Endothelial cell (in vitro differentiated cells): ENCODE measurements at places on chromosomes 1 and 21.

DNA sequence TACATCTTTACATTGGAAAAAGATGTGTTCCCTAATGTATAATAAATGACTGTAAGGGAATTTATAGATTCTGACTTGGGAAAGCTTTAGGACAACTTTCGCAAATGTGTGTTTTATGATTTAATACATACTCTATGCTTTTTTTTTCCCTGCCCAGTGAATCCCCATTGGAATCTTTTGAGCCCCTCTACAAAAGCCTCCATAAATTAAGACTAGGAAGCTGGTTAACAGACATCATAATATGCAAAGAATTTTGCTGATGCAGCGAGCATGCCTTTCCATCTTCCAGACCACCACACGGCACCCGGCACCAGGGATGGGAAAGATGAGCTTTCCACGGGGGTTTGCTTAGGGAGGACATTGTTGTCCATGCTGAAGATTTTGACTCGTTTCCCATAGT, 156.1 kb upstream of the IVNS1ABP start:
- no peak for DNase-seq

- no peak for DNase-seq
These were observed 20.0 kb downstream of the CCDC185 start for GRCh38 chr1:223413216-223413615.

- DNase-seq: no peak
These were observed 13.2 kb downstream of the PDXK start for GRCh38 chr21:43731891-43732711.

- DNase-seq: no peak
These were observed 9.1 kb downstream of the CFAP410 start for GRCh38 chr21:44329971-44330681.

- no peak for DNase-seq
These were observed 93.6 kb downstream of the SIM2 start for GRCh38 chr21:36792505-36792967.

DNA sequence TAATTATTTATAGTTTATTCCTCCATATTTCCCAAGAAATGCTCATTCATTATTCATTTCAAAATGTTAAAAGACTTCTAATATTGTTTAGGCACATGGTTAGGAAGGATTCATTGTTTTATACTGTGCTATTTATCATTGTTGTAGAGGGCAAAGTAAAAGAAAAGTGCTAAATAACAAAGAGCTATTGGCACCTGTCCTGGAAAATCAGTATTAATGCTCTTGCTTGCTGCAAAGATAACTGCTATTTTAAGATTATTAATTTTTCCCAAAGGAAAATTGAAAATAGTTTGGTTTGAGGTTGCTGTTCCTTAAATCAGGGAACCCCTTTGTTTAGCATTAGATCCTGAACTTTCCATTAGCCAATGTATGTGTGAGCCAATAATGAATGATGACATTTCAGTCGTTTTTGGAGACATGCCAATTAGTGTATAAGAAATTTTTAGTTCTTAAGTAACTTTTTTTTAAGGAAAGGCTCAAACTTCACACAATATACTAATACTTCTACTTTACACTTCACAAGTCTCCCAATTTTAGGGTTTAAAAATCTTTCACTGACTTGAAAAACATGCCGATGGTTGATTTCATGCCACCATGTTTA, 39.9 kb downstream of the EPB41 start:
- DNase-seq: no peak

GRCh38 chr1:232664844-232665777, 35.2 kb upstream of the SIPA1L2 start:
- DNase-seq: no peak

DNA sequence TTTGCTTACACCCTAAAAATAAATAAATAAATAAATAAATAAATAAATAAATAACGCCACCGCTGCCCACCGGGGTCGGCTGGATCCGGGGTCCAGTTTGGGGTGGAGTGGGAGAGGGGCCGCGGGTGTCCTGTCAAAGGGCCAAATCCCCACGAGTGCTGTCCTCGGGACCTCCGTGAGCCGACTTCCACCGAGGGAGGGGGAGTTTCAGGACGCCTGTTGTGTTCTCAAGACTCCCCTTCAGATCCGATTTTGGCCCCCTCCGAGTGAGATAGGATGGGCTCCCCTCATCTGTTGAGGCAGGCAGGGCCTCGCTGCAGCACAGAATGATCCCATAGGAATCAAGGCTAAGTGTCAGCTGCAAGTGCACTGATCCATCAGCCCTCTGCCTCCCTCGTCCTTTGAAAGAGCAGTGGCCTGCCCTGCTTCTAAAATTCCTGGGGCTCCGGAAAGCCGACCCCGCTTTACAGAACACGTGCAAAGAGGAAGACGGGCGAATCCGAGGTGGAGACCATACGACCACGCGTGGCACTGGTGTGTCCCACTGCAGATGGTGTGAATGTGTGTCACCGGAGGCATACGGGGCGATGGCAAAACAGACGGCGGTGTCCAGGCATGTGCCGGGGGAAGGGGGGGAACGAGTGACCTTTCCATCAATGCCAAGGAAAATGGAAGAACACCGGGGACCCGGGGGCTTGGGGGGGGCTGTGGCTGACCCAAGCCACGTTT, 3880.5 kb downstream of the SRGAP2C start:
- DNase-seq: no peak

GRCh38 chr1:93503163-93503562, 55.2 kb downstream of the FNBP1L start:
- DNase-seq: no peak

GRCh38 chr1:53765657-53766056, 26.7 kb upstream of the GLIS1 start:
- no peak for DNase-seq

DNA sequence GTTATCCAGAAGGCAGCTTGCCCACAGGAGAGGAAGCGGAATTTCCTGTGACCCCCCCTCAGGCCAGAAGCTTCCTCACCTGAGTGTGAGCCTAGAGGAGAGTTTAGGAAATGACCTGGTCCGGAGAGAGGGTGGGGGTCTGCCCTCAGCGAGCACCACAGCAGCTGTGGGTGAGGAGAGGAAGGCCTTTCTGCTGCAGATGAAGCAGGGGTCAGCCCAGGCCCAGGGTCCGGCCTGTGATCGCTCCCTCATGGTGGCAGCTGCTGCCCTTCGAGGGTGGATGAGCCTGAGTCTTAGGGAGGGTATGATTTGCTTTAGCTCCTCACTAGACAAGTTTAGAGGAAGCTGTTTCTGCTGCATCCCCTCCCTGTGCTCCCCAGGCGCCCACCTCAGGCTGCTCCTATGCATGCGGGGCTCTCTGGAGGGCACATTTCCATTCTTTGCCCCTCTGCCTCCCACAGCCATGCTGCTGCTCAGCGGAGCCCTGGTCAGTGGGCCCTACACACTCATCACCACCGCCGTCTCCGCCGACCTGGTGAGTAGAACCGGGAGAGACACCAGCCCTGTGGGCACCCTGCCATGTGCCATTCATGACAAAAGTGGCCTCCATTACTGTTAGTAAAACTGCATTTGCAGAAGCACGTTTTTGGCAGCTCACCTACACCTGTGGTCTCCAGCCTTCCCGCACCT, 53.0 kb downstream of the SLC37A1 start:
- no peak for DNase-seq

DNA sequence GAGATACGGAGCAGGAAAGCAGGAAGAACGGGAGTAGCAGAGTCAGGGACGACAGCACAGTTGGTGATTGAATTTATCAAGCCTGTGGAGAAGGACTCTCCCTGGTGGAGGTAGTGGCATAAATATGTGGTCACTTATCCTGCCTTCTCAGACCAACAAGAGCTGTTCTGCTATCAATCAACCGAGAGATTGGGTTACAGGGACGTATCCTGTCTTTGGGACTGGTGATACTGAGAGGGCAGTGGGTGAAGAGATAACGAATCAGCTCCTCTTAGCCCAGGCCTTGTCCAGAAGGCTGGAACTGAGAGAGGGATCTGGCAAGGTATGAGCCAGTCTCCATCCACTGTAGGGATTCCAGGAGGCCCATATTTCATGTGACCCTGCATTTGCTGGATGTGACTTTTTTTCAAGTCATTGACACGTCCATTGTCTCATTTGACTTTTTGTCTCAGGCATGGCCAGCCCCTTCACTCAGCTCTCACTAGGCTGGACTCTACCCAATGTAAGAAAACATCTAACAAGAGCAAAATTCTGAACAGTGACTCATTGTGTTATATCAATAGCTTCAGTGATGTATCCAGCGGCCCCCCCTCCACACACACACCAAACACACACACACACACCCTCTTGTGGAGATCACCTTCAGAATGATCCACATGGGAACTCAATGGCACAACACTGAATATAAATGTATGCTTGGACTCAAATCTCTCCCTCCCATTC, 11.3 kb downstream of the C1orf116 start:
- DNase-seq: no peak

DNA sequence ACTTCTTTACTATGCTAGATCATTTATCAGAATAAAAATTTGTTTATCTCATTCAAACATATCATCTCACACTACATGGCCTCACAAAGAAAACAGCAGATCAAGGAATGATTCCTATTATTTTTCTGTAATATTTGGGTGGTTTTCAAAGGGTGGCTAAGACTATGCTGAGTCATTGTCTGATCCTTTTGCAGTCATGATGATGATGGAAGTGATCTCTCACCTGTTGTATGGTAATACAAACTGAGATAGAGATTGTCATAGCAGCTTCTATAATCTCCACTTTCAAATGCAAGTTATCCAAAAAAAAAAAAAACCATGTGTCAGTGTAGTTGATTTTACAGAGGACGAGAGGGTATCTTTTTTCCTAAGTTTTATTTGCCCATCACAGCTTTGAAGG, 37.2 kb upstream of the GBP5 start:
- DNase-seq: no peak

DNA sequence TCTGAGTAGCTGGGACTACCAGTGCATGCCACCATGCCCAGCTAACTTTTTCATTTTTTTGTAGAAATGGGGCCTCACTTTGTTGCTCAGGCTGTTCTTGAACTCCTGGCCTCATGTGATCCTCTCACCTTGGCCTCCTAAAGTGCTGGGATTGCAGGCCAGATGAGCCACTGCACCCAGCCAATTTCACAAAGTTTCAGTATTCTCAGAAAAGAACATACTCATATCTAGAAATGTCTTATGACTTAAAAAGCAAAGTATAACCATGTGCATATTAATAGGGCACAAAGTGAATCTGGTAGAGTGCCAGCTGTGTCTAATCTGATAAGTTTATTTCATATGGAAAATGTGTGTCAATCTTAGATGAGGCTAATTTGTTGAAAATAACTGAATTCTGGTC, 87.5 kb upstream of the CACYBP start:
- DNase-seq: no peak

- no peak for DNase-seq
These were observed 13.7 kb downstream of the GGPS1 start for GRCh38 chr1:235342039-235342438.

- DNase-seq: no peak
These were observed 14.5 kb downstream of the AGRN start for GRCh38 chr1:1034439-1034781.
